Skeletal muscle tissue (tissue), 5 donors: ENCODE measurements at places on chromosomes 2 and 18. TPM values are rescaled to one million over a fixed set of nuclear protein-coding genes. Genes with fewer than 3 reads are reported as not detected.

CPLX4 gene
- not detected for total RNA-seq

COBLL1 gene
- 11.0 TPM for total RNA-seq

CD226 gene
- 1.0 TPM for total RNA-seq

CPS1 gene
- 3.7 TPM for total RNA-seq

DSC1 gene
- total RNA-seq, result not detected

TMEM37 gene
- total RNA-seq, result 2.1 TPM

LDLRAD4 gene
- total RNA-seq, result 18.3 TPM

DHRS9 gene
- 2.1 TPM for total RNA-seq

DQX1 gene
- total RNA-seq, result not detected

MC4R gene
- 0.52 TPM for total RNA-seq

TSGA10 gene
- total RNA-seq, result 2.1 TPM

SPATA3 gene
- total RNA-seq, result not detected

SERPINB4 gene
- total RNA-seq, result not detected

RAB31 gene
- total RNA-seq, result 16.7 TPM

ZNF521 gene
- total RNA-seq, result 40.2 TPM

PAIP2B gene
- total RNA-seq, result 5.7 TPM

NT5DC4 gene
- total RNA-seq, result not detected

TLX2 gene
- not detected for total RNA-seq

BCL11A gene
- 4.2 TPM for total RNA-seq

RNU2-63P gene
- not detected for total RNA-seq
